ENCODE measurements at places on chromosomes 11 and 22. TPM values are rescaled to one million over a fixed set of nuclear protein-coding genes. Genes with fewer than 3 reads are reported as not detected.

GRCh38 chr11:7570938-7571521 is 57.2 kb downstream of the PPFIBP2 start:
- no peak for DNase-seq
- no peaks in the 10 kb centered on the region for H3K27me3 ChIP-seq
- no peaks in the 10 kb centered on the region for H3K36me3 ChIP-seq

DNA sequence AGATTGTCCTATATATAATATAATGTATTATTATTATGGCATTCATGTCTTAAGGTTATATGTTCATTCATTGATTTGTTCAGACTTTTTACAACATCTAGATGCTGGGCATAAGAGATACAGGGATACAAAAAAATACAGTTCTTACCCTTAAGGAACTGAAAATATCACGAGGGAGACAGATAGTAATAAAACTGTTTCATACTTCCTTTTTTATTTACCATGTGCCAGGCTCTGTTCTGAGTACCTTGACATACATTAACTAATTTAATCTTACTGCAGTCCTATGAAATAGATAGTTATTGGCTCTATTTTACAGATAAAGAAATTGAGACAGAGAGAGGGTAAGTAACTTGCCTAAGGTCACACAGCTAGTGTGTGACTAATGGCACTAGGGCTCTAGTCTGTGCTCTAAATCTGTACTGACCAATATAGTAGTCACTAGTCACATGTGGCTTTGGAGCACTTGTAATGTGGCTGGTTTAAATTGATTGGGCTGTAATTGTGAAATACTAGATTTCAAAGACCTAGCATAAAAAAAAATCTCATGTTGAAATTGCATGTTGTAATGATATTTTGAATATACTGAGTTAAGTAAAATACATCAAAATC is 21.3 kb downstream of the TRIM44 start:
- no peaks in the 10 kb centered on the region for H3K27me3 ChIP-seq
- H3K27ac ChIP-seq, result no peak overlapping the region
- H3K4me1 ChIP-seq, result peaks cover 9% of the 10 kb centered on the region
- H3K36me3 ChIP-seq, result no peaks in the 10 kb centered on the region
- no peak overlapping the region for H3K4me3 ChIP-seq

GRCh38 chr11:44936525-44936924 is 14.2 kb downstream of the TP53I11 start:
- no peak for DNase-seq

- no peaks in the 10 kb centered on the region for H3K27me3 ChIP-seq
- H3K36me3 ChIP-seq, result no peaks in the 10 kb centered on the region
- H3K4me3 ChIP-seq, result no peak overlapping the region
- DNase-seq, result no peak
These were observed 27.2 kb upstream of the PDGFD start for GRCh38 chr11:104191124-104191523.

DNA sequence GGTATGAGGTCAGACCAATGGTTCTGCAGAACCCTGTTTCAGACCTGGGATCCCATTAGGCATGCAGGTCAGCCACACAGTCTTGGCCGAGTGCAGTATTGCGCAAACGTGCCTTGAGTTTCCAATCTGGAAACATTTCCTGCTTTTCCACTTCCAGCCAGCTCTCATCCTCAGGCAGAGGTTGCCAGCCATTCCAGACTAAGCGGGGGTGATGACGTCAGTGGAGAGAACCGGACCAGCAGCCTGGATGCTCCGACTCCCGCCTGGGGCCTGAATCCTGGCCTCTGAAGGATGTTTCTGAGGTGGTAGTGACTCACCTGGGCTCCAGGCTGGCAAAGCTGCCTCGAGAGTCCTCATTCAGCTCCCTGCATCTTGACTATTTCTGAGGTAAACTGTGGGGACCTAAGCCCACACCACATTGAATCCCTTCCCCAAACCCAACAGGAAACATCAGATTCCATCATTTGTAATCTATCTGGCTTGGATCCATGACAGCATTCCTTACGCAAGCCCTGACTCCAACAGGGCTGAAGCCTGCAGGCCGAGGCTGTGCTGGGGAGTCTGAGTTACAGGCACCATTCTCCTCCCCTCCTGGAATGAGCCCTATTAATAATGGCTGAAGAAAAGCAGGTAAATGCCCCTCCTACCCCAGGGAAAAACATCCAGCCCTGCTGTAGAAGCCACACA is 83.0 kb downstream of the ABTB2 start:
- H3K4me1 ChIP-seq, result peaks cover 6% of the 10 kb centered on the region
- H3K4me3 ChIP-seq, result no peak overlapping the region
- H3K36me3 ChIP-seq, result no peaks in the 10 kb centered on the region
- no peaks in the 10 kb centered on the region for H3K27me3 ChIP-seq

DNA sequence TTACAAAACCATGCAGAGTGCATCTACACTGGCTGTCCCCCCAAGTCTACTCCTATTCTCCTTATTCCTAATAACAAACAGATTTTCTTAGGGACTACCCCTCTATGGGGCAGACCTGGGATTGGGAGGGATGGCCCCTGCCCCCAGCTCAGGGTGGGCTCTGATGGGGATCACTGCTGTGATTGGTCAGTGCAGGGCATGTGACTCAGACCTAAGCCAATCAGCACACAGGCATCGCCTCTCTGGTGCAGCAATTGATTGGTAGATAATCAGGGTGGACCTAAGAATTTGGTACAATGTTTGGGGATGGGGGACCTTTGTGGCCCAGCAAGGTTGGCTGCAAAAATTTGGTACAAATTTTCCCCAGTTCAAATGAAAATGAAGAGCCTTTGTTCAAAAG is 57.2 kb upstream of the SHANK2 start:
- no peak overlapping the region for H3K4me3 ChIP-seq
- H3K4me1 ChIP-seq, result no peaks in the 10 kb centered on the region
- DNase-seq, result no peak
- no peak overlapping the region for H3K27ac ChIP-seq

GRCh38 chr11:61618978-61619377 is 38.1 kb upstream of the SYT7 start:
- no peaks in the 10 kb centered on the region for H3K36me3 ChIP-seq
- no peaks in the 10 kb centered on the region for H3K27me3 ChIP-seq
- no peak for DNase-seq
- H3K4me3 ChIP-seq, result no peak overlapping the region
- H3K4me1 ChIP-seq, result no peaks in the 10 kb centered on the region

DNA sequence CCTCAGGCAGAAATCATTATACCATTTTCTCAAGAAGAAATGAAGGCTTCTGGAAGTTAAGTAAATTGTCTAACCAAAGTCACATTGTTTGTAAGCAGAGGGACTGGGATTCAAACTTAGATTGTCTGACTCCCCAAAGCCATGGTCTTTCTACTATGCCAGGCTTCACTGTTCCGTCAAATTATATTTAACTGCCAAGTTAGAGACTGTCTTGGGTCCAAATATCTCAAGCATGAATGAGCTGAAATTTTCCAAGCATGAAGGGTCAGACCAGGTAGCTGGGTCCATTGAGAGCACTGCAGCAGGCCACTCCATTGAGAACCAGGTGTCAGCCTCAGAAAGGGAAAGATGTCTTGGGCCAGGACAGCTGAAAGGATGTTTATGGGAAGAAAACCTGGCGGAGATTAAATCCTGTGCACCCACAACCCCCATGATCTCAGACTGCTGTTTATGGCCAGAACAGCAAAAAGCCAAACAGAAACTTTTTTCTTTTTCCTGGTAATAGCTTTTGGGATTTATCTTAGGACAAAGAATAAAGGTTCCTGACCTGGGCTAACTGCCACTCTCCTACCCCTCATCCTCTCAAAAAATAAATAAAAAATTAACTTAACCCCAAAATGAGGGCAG is 612.3 kb downstream of the INSC start:
- H3K27me3 ChIP-seq, result no peaks in the 10 kb centered on the region
- peaks cover 3% of the 10 kb centered on the region for H3K4me1 ChIP-seq
- no peak overlapping the region for H3K27ac ChIP-seq
- no peaks in the 10 kb centered on the region for H3K36me3 ChIP-seq
- no peak for DNase-seq

GRCh38 chr11:26860091-26860780 is 133.7 kb upstream of the FIBIN start:
- H3K36me3 ChIP-seq, result no peaks in the 10 kb centered on the region
- H3K27ac ChIP-seq, result no peak overlapping the region
- H3K4me1 ChIP-seq, result no peaks in the 10 kb centered on the region
- H3K4me3 ChIP-seq, result no peak overlapping the region

GRCh38 chr11:9651899-9652748 is 11.8 kb upstream of the SWAP70 start:
- H3K36me3 ChIP-seq, result no peaks in the 10 kb centered on the region
- no peaks in the 10 kb centered on the region for H3K4me1 ChIP-seq
- H3K4me3 ChIP-seq, result no peak overlapping the region
- DNase-seq, result no peak
- peak overlapping the region; percentile 22 for H3K27ac ChIP-seq

GRCh38 chr11:64890522-64890939 is 12.1 kb upstream of the EHD1 start:
- peaks cover 9% of the 10 kb centered on the region for H3K36me3 ChIP-seq
- no peak overlapping the region for H3K27ac ChIP-seq
- H3K4me3 ChIP-seq, result no peak overlapping the region
- H3K27me3 ChIP-seq, result no peaks in the 10 kb centered on the region
- peak; percentile 41 for DNase-seq

GRCh38 chr11:130671801-130672700 is 223.6 kb downstream of the ADAMTS15 start:
- H3K4me1 ChIP-seq, result peaks cover 4% of the 10 kb centered on the region
- H3K4me3 ChIP-seq, result no peak overlapping the region
- no peaks in the 10 kb centered on the region for H3K27me3 ChIP-seq
- peak; percentile 49 for DNase-seq
- H3K27ac ChIP-seq, result no peak overlapping the region

DNA sequence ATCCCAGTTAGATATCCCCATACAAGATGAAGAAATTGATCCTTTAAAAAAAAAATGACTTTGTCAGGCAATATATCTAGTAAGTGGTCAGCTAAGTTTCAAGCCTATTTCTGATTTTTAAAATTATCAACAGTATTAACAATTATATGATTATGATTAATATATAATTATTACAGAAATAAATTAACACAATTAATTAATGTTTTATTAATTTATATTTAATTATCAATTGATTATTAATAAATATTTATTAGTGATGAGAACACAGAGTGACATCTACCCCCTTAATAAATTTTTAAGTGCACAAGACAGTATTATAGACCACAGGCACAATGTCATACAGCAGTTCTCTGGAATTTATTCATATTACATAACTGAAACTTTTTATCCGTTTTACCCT is 22.0 kb downstream of the MUC15 start:
- no peak overlapping the region for H3K27ac ChIP-seq
- DNase-seq, result no peak
- H3K4me3 ChIP-seq, result no peak overlapping the region
- H3K27me3 ChIP-seq, result no peaks in the 10 kb centered on the region
- H3K36me3 ChIP-seq, result no peaks in the 10 kb centered on the region
- no peaks in the 10 kb centered on the region for H3K4me1 ChIP-seq

DNA sequence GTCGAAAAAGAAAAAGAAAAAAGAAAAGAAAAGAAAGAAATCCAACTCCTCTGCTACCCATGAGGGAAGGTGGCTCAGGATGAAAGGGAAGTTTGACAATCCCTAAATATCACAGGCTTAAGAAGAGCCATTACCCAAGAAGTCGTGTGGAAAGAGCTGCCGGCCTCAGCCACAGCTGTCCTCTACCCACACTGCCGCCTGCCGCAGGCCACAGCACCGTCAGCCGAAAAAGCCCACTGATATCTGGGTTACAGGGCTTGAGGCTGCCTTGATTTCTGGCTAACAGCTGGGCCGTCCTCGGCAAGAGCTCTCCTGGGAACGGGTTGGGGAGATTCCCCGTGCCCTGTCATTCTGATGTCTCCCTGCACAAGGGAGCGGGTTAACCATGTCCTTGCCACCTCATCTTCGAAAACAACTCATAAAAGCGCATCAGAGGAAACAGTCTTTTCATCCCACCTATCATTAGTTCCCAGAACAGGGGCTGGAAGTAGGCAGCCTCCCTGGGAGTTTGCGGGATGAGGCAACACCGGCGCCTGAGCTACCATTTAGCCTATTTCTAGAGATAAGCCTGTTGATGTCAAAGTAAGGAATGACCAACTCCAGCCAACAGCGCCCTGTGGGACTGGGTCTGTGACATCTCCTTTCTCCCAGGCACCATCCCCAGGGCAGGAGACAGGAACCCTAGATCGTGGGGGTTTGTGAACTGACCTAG is 21.8 kb upstream of the SNX32 start:
- peaks cover 24% of the 10 kb centered on the region for H3K4me1 ChIP-seq
- no peaks in the 10 kb centered on the region for H3K36me3 ChIP-seq
- no peak overlapping the region for H3K27ac ChIP-seq
- H3K27me3 ChIP-seq, result no peaks in the 10 kb centered on the region

The MUC5AC gene
- total RNA-seq, result 1.0 TPM

The ME3 gene
- total RNA-seq, result 23.0 TPM

The FAM83F gene
- 0.44 TPM for total RNA-seq

Data from upper lobe of left lung (tissue), 6 donors.